ENCODE measurements at places on chromosomes 1 and 21.

DNA sequence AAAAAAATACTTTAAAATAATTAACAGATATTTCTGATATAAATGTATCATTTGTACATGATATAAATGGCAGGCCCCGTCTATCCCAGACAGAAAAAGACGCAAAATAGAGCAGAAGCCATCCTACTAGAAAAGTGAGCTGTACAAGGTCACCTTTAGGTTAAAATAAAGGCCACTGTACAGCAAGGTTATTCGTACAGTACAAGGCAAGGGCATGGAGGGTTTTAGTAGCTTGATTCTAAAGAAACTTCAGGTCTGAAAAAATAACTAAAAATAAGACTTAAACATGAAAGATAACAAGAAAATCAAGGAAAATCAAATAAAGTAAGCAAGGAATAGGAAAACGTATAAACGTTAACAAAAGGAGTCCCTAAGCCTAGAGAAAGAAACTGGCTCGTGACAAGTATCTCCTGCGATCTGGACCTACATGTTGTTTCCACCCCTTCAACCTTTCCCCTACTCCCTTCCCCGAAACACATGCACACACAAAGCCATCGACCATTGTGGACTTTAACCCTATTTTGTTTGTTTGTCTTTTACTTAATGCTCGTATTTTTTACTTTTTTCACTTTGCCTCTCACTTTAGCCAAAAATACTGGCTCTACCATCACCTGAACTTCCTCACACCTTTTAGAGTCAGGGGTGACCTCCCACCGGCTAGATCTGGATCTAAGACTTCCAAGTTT is 26.5 kb upstream of the SLC30A10 start:
- no peak for DNase-seq

GRCh38 chr1:60280819-60281218 is 207.2 kb upstream of the C1orf87 start:
- no peak for DNase-seq

DNA sequence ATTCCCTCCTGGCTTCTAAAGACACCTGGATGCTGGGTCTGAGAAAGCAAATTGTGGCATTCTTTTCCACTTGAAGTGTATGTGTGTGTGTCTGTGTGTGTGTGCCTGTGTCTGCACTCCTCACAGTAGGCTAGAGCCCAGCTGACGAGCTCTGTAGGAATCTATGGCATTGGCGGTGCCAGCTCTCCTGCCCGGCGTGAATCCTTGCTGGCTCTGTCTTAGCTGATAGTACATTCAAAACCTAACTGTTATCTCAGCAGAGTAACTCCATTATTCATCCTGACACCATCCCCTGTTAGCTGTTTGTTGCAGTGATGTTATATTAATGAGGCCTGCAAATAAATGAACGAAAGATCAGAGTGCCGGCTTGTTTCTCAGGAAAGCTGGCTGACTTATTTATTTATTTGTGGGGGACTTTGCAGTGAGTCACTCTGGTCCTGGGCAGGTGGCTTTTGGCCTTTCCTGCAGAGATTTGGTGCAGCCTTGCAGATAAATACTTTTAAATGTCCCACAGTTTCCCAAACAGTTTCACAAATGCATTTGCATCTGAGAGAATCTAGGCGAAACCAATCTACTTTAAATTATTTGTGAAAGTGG is 160.6 kb upstream of the CD34 start:
- no peak for DNase-seq

DNA sequence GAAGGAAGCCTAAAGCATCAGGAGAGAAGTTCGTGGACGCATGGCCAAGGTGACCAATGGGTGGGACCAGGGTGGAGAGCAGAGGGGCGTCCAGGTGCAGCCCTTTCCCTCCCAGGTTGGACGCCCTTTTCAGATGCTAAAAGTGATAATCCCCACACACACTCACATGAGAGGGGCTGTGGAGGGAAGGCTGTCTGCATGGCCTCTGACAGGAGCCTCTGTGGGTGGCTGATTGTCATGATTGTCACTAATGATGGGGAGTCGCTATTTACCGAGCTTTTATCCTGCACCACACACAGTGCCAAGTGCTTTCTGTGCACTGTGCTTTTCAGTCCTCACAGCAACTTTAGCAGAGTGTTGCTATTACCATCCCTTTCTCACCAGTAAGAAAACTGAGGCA is 27.1 kb upstream of the C1QA start:
- no peak for DNase-seq

GRCh38 chr1:3038571-3039181 is 17.4 kb downstream of the ACTRT2 start:
- no peak for DNase-seq

DNA sequence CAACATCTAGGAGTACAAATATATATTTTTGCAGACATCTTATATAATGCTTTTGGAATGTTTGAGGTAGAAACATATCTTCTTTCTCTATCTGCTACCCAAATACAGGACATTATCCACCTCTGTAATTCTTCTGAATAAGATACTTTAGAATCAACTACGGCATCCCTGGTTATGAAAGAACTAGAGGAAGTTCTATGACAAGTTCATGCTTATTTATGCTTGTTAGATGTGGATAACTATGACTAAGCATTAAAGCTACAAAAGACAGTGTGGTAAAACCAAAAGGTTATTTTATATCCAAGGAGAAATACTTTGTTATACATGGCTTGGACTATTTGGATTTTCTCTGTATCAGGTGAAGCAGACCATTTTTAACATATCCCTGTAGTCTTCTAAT is 894.0 kb downstream of the KCNT2 start:
- no peak for DNase-seq

GRCh38 chr1:203555076-203555475 is 61.1 kb downstream of the OPTC start:
- no peak for DNase-seq

DNA sequence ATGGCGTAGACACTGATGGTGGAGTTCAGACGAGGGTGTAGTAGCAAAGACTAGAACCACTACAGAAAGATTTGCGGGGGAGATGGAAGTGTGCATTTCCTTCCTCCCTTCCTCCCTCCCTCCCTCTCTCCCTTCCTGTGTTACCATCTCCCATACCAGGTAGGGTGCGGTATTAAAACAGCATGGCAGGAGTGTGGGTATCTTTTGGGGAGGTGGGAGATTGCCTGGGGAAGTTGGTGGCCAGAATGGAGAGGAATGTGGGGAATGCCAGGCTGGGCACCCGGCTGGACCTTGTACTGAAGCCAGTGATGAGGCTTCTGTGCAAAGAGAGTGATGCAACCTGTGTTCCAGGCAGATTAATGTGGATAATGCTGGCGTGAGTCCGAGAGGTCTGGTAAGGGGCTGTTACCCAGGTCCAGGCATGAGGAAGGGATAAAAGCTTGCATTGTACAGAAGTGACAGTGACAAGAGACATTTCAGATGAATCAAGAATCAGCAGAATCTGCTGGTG is 30.3 kb upstream of the PPP2R5A start:
- no peak for DNase-seq

- no peak for DNase-seq
Observed at GRCh38 chr1:157652859-157653493, 47.6 kb downstream of the FCRL3 start.

DNA sequence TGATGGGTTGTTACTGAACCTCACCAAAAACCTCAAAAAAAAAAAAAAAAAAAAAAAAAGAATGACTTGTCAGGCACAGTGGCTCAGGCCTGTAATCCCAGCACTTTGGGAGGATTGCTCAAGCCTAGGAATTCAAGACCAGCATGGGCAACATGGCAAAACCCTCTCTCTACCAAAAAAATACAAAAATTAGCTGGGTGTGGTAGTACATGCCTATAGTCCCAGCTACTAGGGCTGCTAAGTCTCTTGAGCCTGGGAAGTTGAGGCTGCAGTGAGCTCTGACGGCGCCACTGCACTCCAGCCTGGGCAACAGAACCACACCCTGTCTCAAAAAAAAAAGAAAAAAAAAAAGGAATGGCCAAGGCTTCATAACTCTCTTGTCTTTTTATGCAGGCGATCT is 11.1 kb downstream of the CHAF1B start:
- DNase-seq: no peak

DNA sequence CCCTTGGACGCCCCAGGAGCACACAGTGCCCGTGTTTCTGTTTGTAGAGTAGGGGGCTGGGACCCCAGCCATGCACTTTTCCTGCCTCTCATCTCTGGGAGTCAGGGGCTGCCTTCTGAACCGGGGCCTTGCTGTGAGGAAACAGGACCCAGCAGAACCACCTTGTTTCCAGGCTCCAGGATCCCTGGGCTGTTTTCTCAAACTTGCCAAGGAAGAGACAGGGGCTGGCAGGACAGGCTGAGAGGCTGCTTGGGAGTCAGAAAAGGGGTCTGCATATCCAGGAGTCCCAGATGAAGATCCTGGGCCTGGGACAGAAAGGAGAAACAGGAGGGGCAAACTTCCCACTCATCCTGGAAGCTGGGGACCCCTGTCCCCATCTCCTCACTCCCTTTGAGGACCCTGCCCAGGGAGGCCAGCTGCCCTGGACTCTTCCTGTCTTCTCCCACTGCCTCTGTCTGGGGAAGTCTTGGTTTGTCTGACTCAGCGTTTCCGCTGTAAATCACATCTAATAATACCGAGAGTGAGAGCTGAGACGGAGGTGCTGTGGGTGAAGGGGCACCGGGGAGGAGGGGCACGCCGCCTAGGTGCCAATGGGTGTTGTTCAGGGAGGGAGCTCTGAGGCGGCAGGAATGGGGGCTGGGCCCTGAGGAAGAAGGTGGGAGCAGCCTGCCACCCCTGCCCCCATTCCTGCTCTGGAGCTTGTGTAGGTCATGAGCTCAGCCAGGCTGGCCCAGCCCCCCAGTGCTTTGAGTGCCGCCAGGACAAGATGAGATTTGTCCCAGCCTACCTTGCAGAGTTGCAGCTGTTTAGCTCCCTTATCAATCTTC is 16.7 kb downstream of the POU3F1 start:
- no peak for DNase-seq

DNA sequence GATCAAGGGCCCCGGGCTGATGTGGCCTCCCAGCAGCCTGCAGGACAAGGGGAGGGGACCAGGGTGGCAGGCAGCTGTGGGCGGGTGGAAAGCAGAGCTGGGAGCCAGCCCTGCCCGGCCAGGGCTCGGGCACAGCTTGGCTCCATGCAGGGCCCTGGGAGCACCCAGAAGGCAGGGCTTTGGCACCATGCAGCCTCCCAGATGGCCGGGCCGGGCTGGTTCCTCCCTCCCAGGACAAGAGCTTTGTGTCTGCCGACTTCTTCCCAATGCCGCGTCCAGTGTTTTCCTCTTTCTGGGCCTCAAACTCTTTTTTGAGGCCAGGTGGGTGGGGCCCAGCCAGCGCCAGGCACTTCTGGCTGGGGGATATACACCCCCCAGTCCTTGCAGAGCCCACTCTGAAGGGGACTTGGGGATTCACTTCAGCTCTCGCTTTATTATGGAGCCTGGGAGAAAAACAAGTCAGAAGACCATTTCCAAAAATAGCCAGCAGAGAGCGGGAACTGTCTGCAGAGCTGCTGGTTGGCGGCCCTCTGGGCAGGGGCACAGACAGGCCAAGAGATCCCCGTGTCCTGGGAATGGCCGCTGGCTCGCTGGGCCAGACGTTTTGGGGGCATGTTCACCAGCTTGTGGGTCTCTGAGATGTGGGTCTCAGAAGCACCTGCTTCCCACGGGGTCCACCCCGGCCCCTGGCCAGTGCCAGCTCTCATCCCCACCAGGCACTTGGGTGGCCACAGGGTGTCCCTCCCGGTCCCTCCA is 103.8 kb upstream of the ARHGEF16 start:
- DNase-seq: no peak

DNA sequence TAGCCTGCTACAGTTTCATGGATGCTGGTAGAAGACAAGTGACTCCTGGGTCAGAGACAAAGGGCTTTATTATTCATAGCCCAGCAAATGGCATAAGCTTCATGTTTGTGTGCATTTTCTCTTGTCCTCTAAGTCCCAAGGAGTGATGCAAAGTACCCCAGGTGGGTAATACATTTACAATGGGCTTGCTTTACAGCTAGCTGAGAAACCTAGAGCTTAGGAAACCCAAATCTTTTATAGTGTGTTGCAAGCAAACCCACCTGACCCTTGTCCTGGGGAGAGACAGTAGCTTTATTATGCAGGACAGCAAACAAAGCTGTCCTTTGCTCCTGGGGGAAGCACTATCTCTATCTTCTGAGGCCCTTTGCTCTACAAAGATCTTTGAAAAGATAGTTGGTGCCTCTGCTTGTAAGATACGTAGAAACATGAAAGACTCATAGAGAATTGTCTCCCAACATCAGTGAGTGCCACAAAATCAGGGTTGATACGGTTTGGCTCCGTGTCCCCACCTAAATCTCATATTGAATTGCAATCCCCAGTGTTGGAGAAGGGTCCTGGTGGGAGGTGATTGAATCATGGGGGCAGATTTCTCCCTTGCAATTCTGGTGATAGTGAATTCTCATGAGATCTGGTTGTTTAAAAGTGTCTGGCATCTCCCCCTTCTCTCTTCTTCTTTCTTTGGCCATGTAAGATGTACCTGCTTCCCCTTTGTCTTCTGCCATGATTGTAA is 315.8 kb upstream of the USP24 start:
- DNase-seq: no peak

GRCh38 chr1:65457868-65458267 is 37.4 kb downstream of the LEPR start:
- DNase-seq: no peak

GRCh38 chr1:44485934-44486460 is 80.9 kb downstream of the RNF220 start:
- DNase-seq: no peak

DNA sequence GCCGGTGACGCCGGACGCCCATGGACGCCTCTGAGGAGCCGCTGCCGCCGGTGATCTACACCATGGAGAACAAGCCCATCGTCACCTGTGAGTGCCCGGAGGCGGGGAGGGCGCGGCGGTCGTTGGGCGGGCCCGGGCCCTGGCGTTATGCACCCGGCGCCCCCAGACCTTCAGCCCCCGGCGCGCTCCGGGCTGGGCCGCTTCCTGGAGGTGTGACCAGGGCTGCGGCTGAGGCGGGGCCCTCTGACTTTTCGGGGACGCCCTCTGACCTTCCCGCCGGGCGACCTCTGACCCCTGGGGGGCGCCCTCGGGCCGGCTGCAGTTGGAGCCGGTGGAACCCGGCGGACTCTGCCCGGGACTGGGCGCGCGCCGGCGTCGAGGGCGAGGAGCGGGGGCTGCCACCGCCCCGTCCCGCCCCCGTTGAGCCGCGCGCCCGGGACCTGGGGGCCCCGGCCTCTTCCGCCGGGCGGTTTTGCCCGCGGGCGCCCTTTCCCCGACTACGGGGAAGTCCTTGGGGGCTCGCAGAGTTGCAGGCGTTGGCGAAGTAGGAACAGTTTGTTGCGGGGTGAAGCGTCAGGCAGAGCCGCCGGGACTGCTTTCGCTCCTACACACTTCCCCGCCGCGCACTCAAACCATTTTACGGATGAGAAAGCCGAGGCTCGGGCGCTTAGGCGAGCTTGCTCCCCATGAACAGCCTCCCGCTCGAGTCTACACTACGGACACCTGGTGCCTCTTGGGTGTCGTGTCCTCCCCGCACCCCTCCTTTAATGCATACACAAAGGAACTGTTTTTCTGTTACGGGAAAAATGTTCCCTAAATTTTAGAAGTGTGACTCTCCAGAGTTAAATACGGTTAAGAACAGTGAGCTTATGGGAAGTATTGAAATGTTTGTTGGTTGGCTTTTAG is 618 bp downstream of the TRAPPC10 start:
- peak; percentile 65 for DNase-seq

- DNase-seq: no peak
Observed at GRCh38 chr1:72397786-72398185, 115.4 kb upstream of the NEGR1 start.

GRCh38 chr1:228058172-228058948 is 24.1 kb upstream of the ARF1 start:
- DNase-seq: no peak
